ENCODE measurements at places on chromosomes 2 and 18.

GRCh38 chr2:221552291-221552690, 19.8 kb downstream of the EPHA4 start:
- DNase-seq = no peak

DNA sequence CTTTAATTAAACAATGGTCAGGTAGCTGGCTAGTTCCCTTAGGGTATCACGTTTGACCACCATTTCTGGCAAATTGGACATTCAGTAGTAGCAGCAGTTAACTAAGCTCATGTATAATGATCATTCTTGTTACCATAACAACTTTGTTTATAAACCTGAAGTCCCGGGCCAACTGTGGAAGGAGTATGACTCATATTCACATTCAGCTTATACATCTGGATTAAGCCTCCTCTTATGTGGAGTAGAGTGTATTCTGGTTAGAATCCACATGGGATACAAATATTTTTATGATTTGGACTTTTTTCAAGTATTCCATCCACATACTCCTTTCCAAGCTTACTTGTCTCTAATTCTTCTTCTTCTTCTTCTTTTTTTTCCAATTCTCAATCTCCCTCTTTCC, 70.3 kb upstream of the ZSWIM2 start:
- no peak for DNase-seq

GRCh38 chr2:191800874-191801273, 46.0 kb downstream of the CAVIN2 start:
- DNase-seq = no peak

DNA sequence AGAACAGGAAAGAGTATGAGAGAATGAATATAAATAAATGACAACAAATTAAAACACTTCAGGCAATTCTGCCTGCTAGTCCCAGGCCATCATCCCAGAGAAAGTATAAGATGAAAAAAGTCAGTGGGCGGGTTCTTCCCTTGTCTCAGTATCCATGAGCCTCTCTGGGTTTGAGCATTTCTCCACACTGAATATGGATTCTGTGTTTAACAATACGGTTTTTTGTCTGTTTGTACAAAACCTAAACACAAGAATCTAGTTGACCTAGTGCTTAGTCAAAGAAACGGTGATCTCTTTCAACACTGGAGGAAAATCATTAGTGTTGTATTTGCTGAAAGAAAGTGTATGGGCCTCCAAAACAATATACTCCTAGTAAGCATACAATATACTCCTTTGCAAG, 10.0 kb downstream of the SUCLG1 start:
- no peak for DNase-seq

DNA sequence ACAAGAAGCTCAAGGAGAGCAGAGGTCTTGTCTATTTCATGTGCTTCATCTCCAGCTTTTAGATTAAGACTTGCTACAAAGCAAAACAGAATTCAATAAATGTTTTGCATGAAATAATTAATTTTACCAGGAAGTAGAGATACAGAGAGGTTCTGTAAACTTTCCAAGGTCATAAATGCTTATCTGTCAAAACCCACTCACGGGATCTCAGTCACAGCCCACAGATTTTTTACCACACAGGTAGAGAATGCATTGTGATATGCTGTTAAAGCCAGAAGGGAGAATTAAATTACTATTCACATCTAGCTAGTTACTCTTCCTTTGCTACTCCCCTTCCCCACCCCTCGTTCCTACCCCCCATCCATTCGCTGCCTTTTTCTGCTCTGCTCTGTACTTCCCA, 205.5 kb downstream of the DNAH7 start:
- DNase-seq = no peak

DNA sequence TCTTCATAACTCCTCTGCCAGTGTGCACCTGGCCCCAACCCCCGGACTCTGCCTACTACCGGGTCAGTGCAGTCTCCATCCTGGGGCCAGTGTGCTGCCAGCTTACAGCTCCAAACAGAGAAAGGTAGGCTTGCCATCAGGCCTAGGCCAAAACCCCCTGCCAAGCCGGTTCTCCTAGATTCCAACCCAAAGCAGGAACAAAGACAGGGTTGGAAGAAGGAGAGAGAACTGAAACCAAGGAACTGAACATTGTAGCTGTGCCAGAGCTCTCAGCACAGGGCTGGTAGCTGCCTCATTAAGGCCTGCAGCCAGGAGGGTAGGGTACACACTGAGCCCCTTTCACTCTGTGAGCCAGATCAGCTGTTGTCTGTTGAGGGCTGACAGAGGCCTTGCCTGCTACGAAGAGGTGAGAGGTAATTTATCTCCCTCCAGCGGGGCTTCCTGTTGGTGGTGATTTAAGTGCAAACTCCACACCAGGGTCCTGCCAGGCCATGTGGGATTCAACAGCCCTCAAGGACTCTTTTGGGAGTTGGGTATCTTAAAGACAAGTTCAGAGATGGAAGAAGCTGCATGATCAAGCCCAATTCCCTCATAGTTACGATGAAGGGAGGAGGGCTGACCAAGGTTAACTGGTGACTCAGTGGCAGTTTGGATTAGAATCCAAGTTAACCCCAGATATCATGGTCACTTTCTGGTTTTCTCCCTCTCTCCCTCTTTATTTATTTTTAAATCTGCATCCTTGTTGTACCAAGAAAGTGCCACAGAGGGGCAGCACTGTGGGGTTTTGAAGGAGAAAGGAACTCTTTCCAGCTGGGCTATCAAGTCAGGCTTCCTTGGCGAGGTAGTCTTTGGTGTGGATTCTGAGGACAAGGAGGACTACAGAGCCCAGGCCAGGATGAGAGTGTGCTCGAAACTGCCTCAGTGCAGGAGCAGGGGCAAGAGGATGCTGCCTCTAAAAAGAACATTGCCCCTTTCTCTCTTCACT, 48.1 kb downstream of the CYRIA start:
- no peak for DNase-seq

DNA sequence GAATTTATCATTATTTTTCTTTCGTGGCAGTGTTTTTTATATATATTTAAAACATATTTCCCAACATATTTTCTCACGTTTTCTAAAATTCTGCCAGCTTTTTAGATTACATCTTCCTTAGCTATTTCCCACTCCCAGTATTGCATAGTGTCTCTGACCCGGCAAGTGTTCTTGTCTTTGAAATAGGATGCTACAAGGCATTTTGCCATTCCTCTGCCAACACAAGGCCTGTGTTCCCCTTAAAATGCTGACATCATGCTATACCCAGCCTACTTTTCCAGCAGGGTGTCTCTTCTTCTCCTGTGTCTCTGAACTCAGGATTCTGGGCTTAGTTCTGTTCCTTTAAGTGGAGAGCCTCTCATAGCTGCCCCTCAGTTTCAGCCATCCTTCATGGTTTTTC, 115.2 kb downstream of the DIS3L2 start:
- no peak for DNase-seq

DNA sequence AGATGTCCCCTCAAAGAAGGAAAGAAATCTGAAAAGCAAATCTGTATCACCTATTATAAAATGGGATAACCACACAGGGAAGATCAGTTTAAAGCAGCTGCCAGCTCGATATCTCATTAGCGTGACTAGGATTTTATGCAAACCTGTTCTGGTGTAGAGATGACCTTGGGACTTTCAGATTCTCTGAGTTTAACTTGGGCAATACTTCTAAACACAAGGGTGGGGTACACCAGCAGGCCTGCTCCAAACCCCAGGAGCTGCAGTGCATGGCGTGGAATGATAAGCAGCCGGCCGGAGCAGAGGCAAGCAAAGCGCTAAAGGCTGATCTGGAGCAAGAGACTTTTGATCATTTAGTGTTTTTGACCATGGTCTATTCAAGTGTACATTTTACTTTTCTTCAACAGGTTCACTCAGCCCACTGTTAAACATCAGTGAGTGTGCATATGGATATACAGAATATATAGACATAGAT, 4.7 kb downstream of the SERTAD2 start:
- no peak for DNase-seq

DNA sequence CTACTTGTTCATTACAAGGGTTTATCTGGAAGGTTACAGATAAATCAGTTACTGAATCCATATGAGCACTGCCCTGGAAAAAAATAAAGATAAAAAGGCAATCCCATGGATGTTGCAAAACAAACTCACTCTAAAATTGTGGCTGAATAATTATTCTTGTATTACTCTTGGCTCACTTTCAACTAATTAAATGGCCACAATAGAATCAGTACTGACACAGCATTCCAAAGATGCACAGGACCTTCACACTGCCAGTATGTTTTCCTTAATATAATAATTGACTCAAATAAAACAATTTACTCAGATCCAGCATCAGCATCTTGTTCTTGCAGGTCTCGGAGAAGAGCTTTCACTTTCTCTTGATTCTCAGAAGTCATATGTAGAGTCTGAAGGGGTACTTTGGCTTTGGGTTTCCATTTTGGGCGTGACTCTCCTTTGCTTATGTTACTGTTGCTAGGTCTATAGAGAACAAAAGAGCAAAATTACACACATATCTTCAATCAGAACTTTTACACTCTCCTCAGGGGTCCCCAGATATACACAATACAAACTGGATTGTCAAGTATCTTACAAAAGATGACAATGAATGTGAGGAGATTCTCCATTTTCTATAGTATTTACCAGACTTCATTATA, 12.6 kb downstream of the DHX57 start:
- DNase-seq = no peak

- DNase-seq = no peak
Measured at GRCh38 chr18:57205641-57206040, 58.8 kb downstream of the BOD1L2 start.

- no peak for DNase-seq
Measured at GRCh38 chr18:65752625-65753325, 2.0 kb downstream of the CDH7 start.

DNA sequence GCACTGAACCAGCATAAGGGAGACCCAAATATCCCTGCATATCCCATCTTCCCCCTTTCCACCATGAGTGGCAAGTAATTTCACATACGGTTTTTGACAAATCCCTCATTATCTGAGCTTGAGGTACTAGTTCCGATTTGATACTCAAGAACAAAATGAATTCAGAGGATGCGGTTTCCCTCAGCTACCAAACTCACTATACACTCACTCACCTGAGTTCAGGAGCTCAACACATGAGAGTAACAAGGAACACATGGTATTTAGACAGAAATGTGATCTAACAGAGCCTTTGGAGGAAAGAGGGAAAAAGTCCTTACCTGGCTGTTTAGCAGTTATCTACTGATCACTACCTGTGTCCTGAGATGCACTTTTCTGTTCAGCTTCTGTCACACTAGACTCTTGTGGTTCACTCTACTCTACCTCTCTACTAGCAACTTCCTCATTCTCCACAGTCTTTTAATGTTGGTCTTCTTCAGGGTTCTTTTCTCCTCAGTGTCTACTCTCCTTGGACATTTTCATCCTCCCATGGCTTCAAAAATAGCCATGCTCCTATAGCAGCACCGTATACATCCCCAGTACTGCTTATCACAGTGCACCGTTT, 25.1 kb downstream of the ASXL2 start:
- DNase-seq = no peak

DNA sequence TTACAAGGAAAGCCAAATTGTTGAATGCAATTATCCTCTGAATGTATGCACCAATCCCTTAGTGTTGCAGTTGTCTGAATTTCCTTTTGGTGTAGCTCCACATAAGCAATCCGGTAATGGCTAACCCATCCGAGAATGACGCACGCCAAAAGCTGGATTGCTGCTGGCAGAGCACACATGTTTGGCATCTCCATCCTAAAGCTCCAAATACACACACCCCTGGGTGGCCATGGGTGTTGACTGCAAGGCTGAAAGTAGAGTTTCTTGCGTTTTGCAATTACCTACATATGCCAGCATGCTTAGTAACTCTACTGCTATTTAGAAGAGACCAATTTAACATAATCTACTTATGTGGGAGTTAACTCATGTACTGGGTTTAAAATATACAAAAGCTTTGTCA, 53.1 kb downstream of the KCTD1 start:
- DNase-seq = no peak

- DNase-seq = no peak
Measured at GRCh38 chr2:204353823-204354222, 191.5 kb upstream of the PARD3B start.

GRCh38 chr2:185035906-185036305, 437.6 kb downstream of the ZNF804A start:
- DNase-seq = no peak

- no peak for DNase-seq
Measured at GRCh38 chr2:172999641-173000386, 75.8 kb upstream of the MAP3K20 start.

GRCh38 chr2:106124905-106125549, 69.1 kb downstream of the UXS1 start:
- no peak for DNase-seq

DNA sequence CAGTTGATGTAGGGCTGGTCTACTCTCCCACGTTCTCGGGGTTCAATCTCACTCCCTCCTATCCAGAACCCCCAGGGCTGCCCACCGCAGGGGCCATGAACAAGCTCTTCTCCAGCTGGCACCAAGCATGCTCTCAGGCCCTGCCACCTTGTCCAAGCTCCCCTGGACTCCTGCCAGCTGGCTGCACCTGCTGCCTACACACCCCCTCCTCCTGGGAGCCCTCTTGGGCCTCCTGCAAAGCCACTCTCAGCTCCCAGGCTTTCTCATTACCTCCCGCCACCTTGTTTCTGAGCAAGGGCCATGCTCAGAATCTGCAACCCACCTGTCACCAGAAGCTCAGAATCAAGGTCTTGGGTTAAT, 56.0 kb downstream of the HDAC4 start:
- DNase-seq = no peak

DNA sequence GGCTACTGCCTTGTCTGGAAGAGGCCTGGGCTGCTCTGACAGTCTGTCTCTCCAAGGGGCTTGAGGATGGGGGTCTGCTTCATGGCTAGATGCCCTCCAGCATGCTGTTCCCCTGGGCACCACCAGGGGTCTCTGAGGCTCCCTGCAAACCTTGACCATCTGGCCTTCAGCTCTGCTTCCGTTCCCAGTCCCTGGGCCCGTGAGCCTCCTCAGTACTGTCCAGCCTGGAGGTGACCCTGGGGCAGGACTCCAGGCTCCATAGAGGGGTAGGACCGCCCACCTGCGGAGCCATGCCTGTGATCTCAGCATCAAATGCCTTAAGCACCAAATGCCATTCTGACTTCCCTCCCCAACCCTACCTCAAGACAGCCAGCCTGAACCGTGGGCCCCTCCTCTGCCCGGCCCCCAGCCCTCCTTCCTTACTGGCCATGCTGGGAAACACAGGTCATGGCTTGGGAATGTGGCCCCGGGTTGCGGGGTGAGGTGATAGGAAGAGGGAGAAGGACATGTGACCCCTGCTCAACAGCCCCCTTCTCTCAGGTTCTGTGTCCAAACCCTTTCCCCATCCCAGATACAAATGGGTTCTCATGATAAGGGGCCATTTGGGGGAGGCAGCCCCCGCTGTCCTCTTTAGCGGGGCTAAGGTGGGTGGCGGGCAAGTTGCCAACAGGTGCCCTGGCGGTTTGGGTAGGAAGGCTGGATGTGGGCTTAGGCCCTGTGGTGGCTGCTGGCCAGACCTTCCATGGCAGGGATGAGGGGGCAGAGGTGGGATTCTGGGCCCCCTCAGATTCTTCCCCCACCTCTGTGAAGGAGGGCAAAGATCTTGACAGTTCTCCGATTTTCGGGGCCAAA, 25.0 kb downstream of the SPEG start:
- DNase-seq = peak; percentile 10

GRCh38 chr18:12742453-12742852, 39.6 kb downstream of the PSMG2 start:
- no peak for DNase-seq

GRCh38 chr18:10213526-10213925, 240.9 kb upstream of the APCDD1 start:
- DNase-seq = no peak

Measured in effector CD4-positive, alpha-beta T cell (primary cell).